ENCODE measurements at places on chromosomes 7 and 10.

DNA sequence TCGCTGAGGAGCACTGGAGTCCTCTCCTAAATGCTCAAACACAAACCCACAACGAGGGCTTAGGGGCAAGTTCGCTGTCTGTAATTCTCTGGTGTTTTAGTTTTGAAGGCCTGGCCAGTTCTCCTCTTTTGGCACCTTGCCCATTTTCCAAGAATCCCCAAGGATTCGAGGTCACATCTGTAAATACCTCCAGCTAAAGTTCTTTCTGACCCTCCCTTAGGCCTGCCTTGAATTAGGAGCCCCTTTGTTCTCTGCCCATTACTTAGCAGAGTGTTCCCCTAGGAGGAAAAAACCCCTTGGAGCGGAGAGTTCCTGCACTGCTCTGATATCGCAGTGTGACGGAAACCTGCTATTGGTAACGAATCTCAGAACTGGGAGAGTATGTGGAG lies 743 bp upstream of the PYROXD2 start:
- no peak for DNase-seq

DNA sequence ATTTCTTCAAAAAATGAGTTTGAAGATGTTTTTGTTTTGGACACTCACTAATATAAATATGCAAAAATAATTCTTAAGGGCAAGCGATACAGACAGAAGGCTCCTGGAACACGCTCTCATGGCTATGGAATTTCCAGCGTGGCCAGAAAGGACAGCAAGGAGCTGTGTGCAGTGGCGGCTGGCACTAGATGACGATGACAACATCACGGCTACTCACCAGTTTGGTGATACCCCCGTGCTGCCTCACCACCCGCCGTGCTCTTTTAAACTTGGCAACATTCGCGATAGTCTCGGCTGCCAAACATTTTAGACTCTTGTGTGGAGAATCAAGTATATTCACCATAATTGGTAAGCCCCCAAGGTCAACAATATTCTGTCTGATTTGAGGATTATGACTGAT lies 54.9 kb downstream of the ODAD2 start:
- no peak for DNase-seq

DNA sequence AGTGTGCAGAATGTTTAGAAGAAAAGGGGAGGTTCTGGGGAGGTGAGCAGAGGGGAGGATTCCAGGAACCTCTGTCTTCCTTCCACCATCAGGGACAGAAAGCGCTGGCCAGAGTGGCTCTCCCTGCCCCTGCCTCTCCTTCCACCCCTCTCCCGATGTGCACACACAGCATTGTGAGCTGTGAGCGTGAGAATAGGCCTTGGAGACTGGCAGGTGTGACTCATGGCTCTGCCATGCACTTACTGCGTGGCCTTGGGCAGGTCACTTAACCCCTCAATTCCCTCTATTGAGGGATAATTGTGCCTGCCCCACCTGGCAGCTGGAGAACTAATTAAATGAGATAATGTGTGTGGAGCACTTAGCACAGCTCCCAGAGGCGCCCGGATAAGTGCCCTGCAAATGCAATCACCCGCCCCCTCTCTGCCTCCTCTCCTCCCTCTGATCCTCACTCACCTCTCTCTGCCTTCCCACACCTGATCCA lies 115.4 kb downstream of the ZMIZ1 start:
- no peak for DNase-seq

DNA sequence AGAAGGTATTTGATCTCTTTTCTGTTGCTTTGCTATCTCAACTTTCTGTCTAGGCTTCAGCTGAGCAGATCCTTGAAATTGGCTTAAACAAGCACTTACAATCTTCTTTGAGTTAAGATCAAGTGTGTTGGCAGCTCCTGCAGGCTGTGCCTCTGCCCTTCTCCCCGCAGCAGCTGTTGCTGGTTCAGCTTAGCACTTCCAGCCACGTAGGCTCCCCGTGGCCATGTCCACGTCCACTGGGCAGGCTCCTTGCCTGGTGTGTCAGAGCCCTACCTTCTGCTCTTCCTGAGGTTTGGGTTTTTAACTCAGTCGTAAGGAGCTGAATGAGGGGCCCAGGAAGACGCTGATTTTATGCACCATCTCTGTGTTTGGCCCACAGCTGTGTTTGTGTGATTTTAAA lies 47.2 kb downstream of the CAMK1D start:
- no peak for DNase-seq

GRCh38 chr10:130353928-130354572 lies 217.9 kb downstream of the GLRX3 start:
- DNase-seq: no peak

DNA sequence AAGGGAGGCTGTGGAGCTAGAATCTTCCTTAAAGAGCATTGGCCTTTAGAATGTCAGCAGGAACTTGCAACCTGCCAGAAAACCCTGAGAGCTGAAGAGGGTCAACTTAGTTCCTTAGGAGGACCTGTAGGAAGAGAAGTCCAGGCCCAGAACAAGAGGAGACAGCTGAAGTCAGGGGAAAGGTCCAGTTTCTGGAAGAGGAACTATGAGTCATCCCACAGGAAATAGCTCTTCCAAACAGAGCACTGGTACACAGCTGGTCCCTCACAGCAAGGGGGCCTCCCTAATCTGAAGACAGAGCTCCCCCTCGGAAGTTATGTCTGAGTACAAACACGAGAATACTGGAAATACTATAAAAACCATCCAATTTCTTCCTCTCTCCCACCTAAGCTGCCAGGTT lies 98.9 kb downstream of the HERPUD2 start:
- DNase-seq: no peak

DNA sequence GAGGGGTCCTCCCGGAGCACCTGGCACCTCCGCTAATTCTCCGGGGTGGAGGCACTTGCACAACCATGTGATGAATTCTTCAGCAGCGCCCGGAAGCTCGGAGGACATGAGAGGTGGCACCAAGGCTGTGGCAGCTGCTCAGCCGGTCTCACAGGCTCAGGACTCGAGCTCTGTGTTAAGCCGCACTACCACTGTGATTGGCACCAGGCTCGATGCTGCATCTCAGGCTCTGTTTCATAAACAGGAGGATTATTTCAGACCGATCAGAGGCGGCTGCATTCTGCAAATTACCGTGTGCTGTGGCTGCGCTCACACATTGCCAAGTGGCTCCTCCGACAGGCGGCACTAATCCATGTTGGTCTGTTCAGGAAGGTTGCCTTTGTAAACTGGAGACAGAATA lies 495.2 kb downstream of the DNAJB6 start:
- DNase-seq: no peak

- DNase-seq: no peak
Measured at GRCh38 chr10:1716839-1717238, 20.5 kb downstream of the ADARB2 start.

- DNase-seq: no peak
Measured at GRCh38 chr7:145050415-145050814, 214.6 kb upstream of the TPK1 start.

- DNase-seq: no peak
Measured at GRCh38 chr7:110043519-110043918, 1047.4 kb upstream of the LRRN3 start.

DNA sequence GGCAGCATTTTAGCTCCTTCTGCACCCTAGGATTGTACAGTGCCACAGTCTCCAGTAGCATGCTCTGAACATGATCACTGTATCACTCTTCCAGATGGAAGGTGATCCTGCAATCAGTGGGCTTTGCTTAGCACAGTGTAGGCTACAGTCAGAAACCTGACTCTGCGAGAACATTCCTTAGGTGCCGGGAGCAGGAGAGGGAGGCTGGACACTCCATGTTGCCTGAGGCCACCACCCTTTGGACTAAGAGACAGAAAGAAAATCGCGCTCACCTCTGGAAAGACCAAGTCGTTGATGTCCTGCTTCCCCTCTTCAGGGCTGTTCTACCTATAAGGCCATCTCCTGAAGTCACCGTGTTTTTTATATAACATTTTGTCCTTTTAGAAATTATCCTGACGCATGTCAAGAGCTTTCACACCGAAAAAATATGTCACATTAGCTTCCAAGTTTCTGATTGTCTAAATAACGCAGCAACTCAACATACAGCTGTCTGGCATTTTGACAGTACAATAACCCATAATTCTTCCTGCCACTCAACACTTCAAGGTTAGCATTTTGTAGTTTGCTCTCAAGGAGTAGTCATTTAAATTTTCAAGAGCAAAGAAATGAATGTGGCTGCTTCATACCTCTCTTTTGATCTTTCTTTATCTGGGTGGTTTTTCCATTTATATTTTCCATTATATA lies 563.1 kb downstream of the LRMDA start:
- DNase-seq: no peak

DNA sequence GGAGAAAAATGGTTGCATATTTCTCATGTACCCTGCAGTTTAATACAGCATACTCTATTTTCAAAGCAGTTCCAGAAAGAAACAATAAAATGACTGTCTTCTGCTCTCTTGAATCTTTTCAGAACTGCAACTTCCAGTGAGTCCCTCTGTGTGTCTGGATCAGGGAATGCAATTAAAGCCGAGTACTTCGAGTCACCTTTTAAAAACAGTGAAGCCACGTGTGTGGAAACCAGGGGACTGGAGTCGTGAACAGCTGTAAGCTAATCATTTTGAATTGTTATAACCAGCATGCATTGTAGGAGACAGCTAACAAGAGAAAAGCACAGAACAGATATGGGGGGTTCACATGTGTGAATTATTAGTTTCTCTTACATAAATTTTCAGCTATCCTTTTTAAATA lies 109.1 kb downstream of the CPED1 start:
- DNase-seq: no peak

GRCh38 chr7:134293002-134293740 lies 23.6 kb downstream of the SLC35B4 start:
- no peak for DNase-seq

DNA sequence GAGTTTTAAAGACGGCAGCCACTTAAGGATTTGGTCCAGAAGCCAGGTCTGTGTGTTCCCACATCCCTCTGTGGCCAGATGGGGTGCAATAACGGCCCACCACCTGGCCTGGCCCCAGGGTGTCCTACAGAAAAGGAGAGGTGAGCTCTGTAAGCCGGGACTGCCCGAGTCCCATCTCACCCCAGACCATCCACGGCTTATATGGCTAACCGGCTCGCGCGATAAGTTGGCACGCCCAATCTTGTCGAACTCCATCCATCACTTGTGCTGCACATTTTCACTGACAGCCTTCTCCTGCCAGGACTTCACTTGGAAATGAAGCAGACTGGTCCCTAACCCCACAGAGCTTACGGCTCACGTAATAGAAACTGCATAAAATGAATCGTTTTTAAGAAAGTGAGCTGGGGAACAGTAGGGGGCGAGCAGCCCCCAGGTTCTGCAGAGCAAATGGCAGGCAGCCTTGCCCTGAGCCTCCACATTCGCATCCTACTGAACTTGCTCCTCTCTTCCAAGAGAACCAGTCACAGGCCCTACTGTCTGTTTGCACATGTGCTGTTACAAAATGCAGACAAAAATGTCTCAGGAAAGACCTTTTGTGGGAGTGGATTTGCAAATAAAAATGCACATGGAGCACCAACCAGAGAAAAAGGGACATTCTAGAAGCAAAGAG lies 98.2 kb downstream of the TNS3 start:
- no peak for DNase-seq

DNA sequence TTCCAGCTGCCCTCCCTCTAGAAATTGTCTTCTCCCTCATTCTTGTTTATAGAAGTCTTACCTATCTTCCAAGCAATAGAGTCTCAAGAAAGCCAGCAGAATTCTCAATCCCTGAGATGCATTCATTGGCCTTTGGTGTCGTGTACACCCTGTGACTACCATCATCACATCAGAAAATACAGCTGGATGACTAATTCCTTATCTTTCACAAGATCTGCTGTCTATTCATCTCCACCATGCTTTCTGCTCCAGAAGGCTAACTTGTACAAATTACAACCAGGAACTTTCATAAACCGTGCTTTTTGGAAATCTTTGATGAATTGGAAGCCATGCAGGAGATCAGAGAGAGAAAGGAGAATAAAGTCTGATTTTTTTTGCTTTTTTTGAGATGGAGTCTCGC lies 1062.9 kb upstream of the GHITM start:
- no peak for DNase-seq

DNA sequence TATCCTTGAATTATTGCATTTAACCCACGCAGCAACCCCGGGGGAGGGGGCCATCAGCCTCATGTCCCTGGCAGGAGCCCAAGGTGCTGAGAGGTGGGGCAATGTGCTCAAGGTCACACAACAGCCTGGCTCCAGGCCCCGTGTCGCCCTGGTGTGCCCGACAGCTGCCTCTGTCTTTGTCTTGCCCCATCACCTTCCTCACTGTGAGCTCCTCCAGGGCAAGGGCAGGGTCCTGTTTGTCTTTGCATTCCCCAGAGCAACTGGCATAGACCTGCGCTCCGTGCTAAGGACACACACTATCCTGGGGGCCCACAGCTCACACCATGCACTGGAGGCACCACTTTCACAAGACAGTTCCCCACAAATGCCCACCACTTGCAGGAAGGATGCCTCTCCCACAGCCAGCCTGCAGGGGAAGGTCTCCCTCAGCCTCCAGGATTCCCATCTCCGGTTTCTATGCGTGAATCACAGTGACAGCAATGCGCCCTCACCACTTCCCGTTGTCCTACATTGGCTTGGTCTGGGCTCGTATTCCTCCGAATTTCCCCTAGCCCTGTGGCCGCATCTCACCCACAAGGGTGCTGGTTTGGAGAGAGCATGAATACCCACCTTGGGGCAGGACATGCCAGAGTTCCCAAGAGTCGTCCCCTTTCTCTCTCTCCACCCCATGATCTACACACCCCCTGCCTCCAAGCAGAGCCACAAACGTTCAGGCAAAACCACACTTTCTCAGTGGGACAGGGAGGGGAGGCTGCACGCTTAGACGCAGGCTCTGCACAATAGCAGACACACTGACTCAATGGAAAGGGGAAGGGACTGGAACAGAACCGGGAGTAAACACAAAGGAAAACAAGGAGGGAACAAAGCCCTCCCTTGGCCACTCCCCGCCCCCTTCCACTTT lies 10.3 kb downstream of the ITPRIP start:
- DNase-seq: no peak

GRCh38 chr7:5448378-5449037 lies 24.9 kb upstream of the TNRC18 start:
- no peak for DNase-seq

GRCh38 chr10:26626066-26626465 lies 71.4 kb upstream of the PDSS1 start:
- no peak for DNase-seq

- DNase-seq: no peak
Measured at GRCh38 chr10:45463244-45464116, 89.5 kb downstream of the ALOX5 start.

- no peak for DNase-seq
Measured at GRCh38 chr10:101305320-101306241, 48.4 kb upstream of the BTRC start.

- DNase-seq: no peak
Measured at GRCh38 chr7:128911423-128912031, 1.0 kb upstream of the KCP start.

Measured in stimulated activated CD4-positive, alpha-beta T cell treated with anti-CD3 and anti-CD28 coated beads, TNF-alpha, amount 100 ng/mL, for 48 hours (primary cell).